ENCODE measurements at places on chromosomes 1 and 21.

DNA sequence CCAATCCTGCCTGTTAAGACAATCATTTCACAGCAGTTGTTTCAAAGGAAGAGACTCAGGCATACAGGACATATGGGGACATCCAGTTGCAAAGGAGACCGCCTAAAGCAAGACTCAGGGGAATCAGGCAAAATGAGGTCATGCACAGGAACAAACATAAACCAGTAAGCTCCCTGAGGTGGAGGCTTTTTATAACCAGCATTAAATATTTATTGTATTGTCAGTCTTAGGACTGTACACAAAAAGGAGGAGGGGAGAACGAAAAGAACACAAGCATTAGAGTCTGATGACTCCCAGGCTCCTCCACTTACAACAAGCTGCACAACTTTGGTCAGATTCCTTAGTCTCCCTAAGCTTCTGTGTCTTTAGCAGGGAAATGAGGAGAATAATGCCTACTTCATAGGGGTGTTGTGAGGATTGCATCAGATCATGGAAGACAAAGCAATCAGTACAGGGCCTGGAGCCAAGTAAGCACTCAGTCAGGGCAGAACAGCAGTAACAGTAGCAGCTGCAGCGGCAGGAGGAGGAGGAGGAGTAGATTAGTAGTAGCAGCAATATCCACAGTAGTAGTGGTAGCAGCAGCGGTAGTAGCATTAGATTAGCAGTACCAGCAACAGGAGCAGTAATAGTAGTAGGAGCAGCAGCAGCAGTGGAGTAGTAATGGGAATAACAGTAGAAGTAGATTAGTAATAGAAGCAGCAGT lies 54.2 kb upstream of the SPATA6 start:
- no peak for DNase-seq

DNA sequence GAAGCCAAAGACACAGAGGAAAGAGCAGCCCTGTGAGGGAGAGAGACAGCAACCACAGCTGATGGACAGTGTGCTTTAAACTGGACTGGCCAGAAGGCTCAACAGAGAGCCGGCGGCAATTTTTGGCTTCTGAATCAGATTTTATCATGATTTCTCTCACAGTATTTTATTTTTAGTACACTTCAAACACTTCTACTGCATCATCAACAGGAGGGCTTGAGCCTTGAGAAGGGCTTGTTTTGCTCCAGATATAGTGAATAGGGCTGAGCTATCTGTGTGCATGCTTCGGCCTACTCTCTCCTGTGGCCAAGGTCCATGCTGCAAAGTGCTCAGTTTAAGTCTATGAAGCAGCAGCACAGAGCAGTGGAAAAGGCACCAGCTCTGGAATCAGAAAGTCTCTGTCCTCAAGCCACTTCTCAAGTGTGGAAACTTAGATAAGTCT lies 33.3 kb downstream of the ADCY10 start:
- DNase-seq = no peak

GRCh38 chr1:155026588-155026987 lies 7.0 kb downstream of the DCST2 start:
- DNase-seq = no peak

DNA sequence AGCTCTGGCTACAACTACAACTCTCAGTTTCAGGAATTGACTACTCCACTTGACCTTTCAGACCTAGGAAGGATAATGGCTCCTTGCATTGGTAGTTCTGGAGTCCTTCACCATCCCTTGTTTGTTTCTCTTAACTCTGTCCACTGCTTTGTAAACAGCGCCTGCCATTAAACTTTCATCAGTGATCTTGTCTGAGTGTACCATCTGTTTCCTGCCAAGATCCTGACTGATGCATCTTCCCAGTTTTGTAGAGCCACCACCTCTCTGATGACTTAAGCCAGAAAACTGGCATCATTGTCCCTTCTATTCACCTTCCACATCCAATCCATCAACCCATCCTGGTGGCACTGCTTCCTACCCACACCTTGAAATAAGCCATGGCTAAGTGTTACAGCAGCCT lies 15.2 kb downstream of the MAP10 start:
- DNase-seq = no peak

Measured in activated CD8-positive, alpha-beta memory T cell treated with anti-CD3 and anti-CD28 coated beads for 48 hours (primary cell).